ENCODE measurements at places on chromosomes 7 and 10.

DNA sequence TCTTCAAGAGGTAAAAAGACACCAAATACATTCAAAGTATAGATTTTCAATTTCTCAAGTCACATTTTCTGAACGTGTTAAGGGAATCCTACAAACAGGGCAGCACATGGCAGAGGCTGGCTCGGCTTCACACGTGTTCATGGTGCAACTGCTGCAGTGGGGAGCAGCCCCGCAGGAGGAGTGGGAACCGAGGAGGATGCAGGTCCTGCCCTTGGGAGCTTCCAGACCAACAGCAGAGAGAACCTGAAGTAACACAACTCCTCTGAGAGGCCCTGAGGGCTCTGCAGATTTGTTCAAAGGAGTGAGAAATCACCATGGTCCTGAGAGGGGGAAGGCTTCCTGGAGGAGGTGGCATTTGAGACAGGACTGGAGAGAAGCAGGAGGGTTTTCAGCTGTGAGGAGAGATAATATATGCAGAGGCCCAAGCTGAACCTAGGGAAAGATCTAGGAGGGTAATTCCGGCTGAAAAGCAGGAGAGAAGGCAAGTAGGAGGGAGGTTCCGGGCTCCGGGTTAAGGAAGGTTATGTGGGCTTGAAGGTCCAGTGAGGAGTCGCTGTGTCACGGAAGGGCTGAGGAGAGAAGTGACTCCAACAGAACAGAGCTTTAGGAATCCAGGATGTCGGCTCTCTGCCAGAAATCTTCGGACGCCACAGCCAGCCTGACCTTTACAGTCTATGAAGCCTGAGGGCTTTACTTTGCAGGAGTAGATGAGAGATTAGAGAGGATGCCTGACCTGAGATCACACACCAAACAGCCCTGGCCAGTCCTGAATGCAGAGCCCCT lies 77.5 kb downstream of the GPR26 start:
- no peak for DNase-seq

DNA sequence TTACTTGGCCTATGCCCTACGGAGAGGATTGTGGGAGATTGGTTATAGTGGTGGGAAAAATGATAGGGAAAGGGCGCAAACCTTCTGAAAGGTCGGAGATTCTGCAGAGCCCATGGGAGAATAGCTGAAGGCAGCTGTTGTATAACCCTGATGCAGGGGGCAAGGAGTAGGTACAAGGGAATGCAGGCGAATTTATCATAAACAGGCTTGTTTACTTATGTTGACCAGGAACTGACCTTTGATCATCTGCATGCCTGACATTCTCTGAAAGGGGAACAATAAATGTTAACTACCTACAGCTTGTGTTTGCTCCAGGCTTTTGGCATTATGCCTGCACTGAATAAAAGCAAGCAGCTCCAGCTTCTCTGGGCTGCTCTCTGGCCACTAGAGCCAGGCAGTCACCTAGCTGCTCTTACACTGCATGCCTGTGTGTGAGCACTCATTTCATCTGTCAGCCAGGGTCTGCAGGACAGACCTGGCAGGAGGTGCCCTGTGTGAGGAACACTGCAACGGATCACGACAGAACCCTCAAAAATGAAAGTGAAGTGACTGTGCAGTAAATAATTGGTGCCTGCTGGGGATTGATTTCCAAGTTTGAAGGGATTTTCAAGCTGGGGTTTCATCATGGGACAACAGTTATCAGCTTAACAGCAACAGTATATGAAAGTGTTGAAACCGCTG lies 31.1 kb upstream of the ABCA13 start:
- no peak for DNase-seq

- DNase-seq: no peak
These were observed 20.7 kb downstream of the CCDC3 start for GRCh38 chr10:12980713-12981306.

DNA sequence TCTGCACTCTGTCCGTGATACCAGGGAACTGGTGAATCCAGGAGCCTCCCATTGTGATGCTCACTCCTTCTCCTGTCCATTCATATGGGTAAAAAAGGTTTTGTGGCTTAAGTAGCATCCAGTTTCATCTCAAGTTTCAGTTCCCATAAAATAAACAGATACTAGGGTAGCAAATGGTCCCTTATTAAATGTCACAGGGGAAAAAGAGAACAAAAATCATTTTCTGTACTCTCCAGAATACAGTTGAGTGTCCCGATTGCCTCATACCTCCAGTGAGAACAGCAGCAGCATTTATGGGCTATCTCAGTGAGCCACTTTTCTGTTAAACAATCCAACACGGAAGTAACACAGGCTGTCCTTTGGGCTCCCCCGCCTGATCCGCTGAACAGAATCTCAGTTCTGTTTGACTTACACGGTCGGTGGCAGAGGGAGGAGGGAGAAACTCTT lies 179.6 kb downstream of the CELF2 start:
- no peak for DNase-seq

DNA sequence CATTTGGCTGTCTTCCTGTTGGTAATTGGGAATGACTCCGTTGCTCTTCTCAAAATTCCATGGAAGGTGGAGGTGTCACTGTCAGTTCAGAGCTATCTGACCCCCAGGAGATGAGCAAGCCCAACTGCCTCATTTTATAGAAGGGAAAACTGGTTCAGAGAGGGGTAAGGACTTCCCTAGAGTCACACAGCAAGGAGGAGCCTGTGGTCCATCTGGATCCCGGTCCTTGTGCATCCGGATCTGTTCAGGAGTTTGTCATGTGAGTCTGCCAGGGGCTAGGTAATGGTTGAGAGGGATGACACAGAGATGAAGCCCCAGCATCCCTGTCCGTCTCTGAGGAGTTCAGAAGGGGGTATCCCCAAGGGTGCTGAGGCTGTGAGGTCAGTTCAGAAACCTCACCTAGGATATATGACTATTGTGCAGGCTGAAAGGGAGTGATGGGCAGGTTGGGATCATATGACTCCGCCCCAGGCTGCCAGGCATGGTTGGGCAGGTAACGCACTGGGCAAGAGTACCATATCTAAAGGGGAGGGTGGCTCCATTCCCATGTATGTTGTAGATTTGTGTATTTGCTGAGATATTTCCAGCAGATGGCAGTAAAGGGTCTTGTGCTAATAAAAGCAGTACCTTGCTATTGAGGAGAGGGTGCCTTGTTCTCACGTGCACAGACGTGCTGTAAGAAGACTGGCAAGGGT lies 16.0 kb upstream of the SLC29A3 start:
- no peak for DNase-seq

DNA sequence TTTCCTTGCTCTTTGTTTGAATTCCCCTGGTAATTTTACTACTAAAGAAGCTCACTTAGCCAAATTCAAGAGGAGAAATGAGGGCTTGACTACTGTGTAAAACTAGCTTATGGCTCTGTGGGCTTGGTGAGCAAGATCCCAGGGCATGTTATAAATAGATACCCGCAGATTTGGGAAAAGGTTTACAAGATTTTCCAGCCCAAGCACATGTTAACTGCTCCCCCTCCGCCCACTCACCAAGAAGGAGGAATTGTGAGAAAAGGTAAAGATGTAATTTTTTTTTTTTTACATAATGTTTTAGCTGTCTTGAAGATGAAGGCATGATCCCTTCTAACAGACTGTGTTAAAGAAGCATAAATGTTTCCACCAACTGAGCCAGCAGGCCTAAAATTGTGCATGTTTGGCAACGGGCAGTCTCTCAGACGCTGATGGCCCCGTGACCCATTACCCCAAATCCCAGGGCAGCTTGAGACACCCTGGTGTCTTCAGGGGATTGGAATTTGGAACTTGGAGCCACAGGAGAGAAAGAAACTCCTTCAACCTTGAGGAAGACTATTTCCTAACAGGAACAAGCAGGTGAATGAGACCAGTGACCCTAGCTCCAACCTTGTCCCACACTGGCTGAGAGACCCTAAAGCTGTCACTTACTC lies 429.8 kb upstream of the CELF2 start:
- DNase-seq: no peak

DNA sequence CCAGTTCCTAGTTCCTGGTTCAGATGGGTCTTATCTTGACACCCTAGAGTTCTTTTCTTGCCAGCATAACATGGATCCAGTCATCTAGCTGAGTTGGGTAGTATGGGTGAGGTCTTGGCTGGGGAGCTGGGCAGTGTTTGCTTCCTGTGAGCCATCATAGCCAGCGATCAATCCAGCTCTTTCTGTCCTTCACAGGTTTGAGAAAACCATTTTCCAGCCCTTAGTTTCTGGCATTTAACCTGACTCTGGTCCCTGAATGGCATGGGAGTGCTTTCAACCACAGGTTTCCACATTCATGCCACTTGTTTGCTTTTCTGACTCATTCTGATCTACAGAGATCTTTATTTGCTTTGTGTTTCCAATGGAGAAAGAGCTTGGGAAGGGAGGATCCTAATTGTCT lies 8.6 kb downstream of the SLC13A1 start:
- DNase-seq: no peak

- DNase-seq: no peak
These were observed 15.2 kb downstream of the STK32C start for GRCh38 chr10:132292287-132293200.

DNA sequence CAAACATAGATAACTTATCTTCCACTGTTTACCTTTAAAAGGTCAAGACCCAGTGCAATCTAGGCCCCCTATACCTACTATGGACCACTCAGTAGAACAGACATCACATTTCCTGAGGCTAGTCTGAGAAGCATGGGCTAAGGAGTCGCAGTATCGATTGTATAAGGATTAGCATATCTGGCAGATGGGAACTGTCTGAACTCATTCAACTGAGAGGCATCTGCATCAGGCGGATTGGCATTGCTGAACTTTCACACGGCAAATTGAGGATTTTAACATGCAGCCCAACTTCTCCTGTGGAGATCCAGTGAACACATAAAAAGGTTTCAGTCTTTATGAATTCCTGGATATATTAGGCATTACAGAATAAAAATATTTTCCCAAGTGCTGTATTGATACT lies 89.1 kb upstream of the LRGUK start:
- no peak for DNase-seq

DNA sequence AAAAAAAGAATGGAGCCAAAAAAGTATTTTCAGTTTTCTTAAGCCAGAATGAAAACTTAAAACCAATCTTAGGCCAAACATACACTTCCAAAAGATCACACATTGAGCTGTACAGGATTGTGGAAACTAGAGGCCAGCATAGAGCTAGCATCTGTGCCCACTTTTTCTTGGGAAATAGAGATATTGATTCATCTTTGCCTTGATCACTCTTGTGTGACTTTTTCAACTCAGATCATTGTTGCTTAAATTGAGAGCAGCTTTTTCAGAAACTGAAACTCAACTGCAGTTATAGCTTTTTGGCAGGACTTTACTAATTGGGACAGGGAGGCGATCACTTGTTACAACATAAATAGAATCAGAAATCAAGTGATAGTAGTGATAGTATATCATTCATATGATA lies 132.2 kb downstream of the PRKG1 start:
- no peak for DNase-seq

DNA sequence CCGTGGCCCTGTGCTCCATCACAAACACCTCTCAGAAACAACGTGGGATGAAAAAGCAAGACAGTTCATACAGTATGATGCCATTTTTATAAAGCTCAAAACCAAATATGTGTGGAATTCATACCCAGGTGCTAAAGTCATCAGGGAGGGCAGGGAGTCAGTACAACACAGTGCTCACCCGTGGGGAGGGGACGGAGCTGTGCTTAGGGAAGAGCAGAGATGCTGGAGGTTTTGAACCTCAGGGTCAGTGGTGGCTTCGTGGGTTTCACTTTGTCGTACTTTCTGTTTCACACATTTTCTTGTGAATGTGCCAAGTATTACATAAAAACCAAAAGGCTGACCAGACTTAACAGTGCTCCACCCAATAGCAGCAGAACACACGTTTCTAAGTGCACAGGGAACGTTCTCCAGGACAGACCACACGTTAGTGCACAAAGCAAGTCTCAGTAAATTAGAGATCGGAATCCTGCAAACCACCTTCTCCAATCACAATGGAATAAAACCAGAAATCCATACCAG lies 21.2 kb downstream of the ZMIZ2 start:
- no peak for DNase-seq

DNA sequence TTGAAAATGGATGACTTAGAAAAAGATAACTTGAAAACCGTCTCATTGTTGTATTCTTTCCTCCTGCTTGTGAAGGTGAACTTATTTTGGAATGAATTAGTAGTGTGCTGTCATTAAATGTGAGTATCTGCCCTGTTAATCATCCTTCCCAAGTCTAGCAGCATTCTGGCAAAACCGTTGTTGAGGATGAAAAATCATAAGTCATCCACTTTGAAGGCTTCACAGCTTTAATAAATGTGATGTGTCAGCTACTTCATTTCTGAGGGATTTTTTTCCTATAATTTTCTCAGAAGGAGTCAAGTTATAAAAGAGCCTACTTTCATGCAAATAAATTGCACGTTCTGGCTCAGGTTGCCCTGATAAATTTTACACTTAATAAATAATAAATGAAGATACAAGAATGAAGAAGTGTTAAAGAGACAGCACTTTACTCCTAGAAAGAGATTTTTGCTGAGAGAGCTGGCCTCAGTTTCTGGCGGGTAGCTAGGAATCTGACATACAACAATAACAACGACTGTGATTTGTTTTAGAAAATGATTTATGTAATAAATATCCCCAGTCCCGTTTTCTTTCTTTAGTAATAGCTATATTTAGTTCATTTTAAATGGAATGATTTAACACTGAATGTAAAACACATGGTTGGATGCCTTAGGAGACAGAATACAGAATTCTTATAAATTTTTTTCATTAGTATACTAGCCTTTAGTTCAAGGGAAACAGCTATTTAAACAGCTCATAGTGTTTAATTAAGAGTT lies 516.5 kb upstream of the KLF6 start:
- no peak for DNase-seq

DNA sequence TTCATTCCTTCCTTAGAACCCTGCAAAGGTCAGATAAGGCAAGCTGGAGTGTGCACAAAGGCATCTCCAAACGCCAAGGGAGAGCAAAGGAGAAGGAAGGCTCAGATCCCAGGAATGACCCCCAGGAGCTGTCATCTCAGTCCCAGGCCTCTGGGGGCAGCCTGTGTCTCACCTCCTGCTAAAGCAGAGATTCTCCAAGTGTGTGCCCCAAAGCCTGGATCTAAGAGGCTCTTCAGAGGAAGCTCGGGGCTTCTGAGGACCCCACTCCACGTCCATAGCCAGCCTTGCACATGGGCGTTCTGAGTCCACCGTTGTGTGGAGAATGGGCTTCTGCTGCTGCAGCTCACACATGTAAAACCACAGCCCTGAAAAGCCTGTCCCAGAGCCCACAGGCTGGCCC lies 5.1 kb upstream of the GRID1 start:
- DNase-seq: no peak

DNA sequence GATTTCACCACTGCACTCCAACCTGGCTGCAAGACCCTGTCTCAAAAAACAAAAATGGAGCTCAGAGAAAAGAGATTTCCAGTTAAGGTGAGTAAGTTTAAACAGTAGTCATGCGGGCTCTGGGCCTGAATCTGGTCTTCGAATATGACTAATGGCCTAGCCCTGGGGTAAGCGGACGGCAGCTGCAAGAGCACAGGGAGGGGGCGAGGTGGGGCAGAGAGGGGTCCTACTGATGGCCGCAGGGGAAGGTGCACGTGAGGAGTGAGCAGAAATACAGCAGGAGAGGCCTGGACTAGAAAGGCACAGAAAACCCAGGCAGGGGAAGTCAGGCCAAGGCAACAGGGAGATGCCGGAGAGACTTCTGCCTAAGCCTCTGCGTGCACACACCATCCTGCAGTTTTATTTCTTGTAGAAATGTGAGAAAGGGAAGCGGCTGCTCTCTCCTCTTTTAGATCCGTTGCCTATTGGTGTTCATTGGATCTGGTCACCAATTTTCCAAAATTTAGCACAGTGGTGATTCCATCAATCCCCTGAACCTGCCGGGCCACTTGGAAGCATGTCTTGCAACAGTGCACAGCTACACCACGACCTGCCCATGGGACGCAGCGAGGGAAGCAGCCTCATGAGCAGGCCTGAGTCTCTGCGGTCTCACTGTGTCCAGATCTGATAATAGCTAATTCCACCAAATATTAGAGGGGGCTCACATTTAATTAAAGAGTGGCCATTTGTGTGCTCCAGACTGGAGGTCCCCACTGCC lies 139.0 kb downstream of the PAXIP1 start:
- no peak for DNase-seq

Data from stimulated activated naive CD8-positive, alpha-beta T cell treated with anti-CD3 and anti-CD28 coated beads, Interleukin-15, Interleukin-2, amounts not matched to agents 100 U/mL and 50 U/mL, for 24 hours (primary cell).